ENCODE measurements at places on chromosomes 4 and X.

DNA sequence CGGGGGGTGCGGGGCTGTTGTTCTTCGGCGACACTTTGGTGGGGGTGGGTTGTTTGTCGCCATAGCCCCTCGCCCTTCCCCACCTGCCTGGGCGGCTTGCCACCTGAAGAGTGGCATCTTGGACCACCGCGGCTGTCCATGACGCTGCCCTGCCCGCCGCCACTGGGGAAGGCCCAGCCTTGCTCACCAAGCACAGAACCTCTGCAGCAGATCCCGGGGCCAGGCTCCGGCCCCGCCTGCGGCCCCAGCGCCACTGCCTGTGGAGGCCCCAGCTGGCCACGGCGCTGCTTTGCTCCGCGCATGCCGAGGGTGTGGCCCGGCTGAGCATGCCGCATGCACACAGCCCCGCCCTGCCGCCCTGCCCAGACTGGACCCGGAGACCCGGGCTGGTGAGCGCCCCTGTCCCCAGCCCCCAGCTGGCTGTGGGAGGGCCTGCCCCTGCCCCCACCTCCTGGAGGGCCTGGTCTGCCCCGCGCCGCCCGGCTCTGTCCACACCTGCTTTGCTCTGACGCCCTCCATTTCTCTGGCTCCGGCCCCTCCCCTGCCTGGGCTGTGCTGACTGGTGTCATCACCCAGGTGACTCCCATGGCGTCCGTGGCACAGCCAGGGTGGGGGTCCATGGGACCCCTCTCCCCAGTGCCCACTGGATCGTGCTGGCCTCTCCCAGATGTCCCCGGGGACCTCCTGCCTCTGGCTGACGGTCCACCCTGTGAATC lies 5.3 kb downstream of the NAT8L start:
- no peak overlapping the region for H3K27ac ChIP-seq
- H3K4me1 ChIP-seq: no peaks in the 10 kb centered on the region
- peaks cover 12% of the 10 kb centered on the region for H3K27me3 ChIP-seq
- no peak for DNase-seq
- H3K4me3 ChIP-seq: no peak overlapping the region
- H3K36me3 ChIP-seq: no peaks in the 10 kb centered on the region

DNA sequence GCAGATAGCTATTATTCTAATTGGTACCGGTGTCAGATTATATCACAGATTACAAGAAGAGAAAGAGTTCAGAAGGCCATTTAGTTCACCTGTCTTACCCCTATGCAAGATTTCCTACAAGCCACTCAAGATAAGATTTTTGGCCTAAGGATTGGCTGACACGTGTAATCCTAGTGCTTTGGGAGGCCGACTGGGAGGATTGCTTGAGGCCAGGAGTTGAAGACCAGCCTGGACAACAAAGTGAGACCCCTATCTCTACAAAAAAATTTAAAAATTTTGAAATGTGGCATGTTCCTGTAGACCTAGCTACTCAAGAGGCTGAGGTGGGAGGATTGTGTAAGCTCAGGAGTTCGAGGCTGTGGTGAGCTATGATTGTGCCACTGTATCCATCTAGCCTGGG lies 77.1 kb upstream of the HPRT1 start:
- DNase-seq: no peak
- H3K36me3 ChIP-seq: peaks cover 18% of the 10 kb centered on the region
- H3K4me3 ChIP-seq: no peak overlapping the region
- no peaks in the 10 kb centered on the region for H3K27me3 ChIP-seq
- H3K4me1 ChIP-seq: no peaks in the 10 kb centered on the region

DNA sequence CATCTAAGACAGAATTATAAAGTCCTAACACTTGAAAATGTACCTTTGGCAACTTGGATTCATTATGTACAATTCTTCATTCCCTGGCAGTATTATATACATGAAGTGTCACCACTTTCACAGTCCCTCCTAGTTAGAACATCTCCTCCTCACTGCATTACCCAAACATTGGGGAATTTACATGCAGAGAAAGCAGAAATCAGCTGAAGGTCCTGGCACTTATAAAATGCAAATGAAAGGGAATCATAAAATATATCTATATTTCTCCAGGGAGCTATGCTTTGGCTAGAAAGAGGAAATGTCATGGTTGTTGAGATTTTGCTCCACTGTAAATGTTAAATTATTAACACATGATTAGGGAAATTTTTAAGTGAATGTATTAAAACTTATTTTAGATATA lies 835.6 kb upstream of the SLIT2 start:
- H3K27ac ChIP-seq: no peak overlapping the region
- H3K4me1 ChIP-seq: no peaks in the 10 kb centered on the region
- no peaks in the 10 kb centered on the region for H3K36me3 ChIP-seq
- no peaks in the 10 kb centered on the region for H3K27me3 ChIP-seq

DNA sequence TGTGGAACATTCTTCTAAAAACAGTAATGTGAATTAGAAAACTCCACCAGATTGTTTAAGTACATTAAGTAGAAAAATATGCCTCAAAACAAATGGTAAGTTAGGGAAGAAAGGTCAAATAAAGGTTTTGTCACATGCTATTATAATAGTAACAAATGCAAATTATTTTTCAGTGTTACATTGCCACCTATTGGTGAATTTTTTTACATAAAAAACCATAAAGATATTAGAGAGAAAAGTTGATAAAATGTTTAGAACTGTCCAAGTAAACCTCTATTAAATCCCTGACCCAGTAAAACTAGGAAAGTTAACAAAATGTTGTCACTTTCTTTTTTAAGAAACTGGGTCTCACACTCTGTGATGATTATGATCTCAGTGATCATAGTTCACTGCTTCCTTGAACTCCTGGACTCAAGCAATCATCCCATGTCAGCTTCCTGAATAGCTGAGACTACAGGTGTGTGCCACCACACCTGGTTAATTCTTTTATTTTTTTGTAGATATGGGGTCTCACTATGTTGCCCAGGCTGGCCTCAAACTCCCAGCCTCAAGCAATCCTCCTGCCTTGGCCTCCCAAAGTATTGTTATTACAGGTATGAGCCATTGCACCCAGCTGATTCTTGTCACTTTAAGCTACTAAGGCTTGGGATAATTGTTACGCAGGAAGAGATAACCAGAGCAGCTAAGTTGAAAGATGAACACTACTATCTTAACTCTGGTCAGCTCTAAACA lies 157.6 kb downstream of the ATRX start:
- H3K27ac ChIP-seq: no peak overlapping the region
- DNase-seq: no peak
- peaks cover 14% of the 10 kb centered on the region for H3K36me3 ChIP-seq
- no peak overlapping the region for H3K4me3 ChIP-seq
- no peaks in the 10 kb centered on the region for H3K4me1 ChIP-seq

- H3K27ac ChIP-seq: no peak overlapping the region
- H3K4me1 ChIP-seq: peaks cover 5% of the 10 kb centered on the region
- no peak overlapping the region for H3K4me3 ChIP-seq
- no peaks in the 10 kb centered on the region for H3K36me3 ChIP-seq
Measured at GRCh38 chr4:38738940-38739803, 43.6 kb downstream of the TLR10 start.
